ENCODE measurements at places on chromosomes 5 and 9.

DNA sequence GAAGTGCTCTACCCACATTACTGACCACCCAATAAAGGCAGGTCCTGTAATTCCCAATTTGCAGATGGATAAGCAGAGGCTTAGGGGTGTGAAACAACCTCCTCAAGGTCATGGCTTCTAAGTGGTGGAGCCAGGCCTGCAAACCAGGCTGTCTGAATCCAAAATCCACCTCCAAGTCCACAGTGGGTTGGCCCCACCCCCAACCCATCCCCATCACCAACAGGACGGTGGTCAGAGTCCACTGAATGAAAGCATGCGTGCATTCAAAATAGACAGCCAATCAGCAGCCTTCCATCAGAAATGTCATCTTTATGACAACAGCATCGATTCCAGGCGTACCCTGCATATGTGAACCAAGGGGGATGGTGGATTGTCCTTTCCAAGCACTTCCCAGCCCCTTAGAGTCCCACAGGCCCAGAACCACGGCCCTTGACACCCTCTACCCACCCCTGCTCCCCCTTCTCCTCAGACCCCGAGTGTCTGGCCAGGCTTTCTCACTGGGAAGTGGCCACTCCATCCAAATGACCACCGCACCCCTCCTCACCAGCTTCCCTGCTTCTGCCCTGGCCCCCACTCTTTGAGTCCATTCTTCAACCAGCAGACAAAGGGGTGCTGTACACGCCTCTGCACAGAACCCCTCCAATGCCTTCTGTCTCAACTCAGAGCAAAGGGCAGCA lies 133.1 kb downstream of the KCNIP1 start:
- no peak for DNase-seq

- DNase-seq = no peak
These were observed 240.2 kb downstream of the RFK start for GRCh38 chr9:76153902-76154629.

DNA sequence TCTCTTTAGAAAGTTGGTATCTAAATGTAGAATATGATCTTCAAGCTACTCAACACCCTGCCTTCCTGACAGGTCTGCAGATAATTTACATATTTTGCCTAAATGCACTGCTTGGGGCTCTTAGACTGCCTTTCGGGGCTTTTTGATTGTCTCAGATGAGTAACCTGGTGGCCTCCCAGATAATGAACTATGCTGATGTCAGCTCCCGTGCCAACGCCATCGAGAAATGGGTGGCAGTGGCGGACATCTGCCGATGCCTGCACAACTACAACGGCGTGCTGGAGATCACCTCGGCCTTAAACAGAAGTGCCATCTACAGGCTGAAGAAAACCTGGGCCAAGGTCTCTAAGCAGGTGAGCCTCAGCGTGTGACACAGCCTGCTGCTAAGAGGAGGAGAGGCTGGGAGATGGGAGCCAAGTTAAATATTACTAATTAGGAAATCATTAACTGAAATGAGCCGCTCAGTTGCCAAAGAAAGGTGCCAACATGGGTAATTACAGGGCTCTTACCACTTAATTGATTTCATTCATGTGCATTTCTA lies 20.8 kb upstream of the CKMT2 start:
- DNase-seq = no peak

GRCh38 chr5:173765029-173765644 lies 123.0 kb upstream of the CPEB4 start:
- no peak for DNase-seq

- no peak for DNase-seq
These were observed 66.6 kb upstream of the SPATA31E1 start for GRCh38 chr9:87816036-87816435.

DNA sequence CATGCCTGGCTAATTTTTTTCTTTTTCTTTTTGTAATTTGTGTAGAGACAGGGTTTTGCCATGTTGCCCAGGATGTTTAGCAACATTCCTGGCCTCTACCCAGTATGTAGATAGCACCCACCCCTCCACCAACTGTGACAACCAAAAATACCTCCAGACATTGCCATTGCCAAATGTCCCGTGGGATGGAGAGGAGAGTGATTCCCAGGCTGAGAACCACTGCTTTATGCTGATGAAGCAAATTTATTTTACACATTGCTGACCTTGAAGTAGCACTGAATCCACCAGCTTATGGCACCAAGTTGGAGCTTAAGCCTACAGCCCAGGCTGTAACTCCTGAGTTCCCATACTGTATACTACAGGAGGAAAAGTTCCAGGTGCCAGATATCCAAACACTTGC lies 58.5 kb downstream of the GGTA1 start:
- DNase-seq = no peak

DNA sequence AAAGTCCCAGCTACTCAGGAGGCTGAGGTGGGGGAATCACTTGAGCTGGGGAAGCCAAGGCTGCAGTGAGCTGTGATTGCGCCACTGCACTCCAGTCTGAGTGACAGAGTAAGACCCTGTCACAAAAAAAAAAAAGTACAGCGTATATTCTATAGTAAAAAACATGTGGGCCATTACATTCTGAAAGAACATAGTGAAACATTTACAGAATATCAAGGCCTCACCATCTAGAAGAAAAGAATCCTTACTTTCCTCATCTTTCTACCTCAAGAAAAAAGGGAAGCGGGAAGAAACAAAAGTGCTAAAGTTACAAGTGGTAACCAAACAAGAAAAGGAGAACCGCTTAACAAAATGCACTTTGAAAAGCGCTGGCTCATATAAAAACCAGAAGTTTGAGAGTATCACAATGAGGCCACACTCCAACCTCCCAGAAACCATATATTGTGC lies 5.7 kb upstream of the SYK start:
- DNase-seq = no peak

- DNase-seq = no peak
These were observed 42.5 kb upstream of the SPATA31E1 start for GRCh38 chr9:87840134-87840533.

- no peak for DNase-seq
These were observed 134.2 kb downstream of the DMRTA1 start for GRCh38 chr9:22580788-22581187.

GRCh38 chr9:128149951-128150593 lies 819 bp downstream of the LCN2 start:
- DNase-seq = no peak

DNA sequence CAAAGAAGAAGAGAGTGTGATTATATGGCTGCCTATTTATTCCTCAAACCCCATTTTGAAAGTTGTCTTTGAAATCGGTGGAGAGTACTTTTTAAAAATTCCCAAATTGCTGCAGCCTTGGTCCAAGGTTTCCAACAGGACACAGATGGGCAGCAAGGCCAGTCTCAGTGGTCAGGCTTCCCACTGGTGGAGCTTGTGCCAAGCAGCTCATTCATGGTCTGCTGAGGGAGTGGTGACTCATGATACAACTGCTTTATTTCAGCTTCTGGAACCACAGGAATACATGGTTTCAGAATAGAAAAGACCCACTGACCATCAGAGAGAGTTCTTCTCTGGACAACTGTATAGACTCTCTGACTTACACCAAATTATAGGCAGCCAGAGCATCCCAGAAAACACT lies 673.1 kb upstream of the KLF4 start:
- no peak for DNase-seq

- DNase-seq = no peak
These were observed 43.5 kb downstream of the SLC12A7 start for GRCh38 chr5:1068204-1068894.

- DNase-seq = no peak
These were observed 135.6 kb upstream of the LPCAT1 start for GRCh38 chr5:1659100-1659981.

DNA sequence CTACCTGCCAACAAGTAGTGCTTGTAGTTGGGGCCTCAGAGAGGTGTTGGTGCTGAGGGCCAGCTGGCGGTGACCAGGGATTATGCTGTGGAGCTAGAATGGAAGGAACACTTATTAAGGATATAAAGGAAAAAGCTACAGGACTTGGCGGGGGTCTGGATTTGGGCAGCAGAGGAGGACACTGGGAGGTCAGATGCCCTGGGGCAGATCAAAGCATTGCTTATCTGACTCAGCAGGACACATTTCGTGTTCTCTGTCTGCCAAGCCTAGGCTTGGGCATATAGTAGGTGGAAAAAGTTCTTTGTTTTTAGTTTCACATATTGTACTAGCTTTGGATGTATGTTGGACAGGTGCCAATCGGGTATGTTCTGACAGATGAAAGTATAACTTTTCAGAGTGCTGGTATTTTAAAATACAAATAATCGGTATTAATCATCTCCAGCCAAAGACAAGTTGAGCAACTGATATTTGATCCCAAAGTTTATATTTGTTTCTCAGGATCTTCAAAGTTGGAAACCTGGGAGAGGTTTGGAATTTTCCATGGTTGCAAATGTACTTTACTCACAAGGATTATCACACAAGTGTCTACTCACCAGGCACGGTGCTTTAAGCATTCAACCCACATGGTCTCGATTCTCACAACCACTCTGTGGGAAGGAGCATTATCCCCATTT lies 69.4 kb downstream of the IQGAP2 start:
- DNase-seq = no peak

- no peak for DNase-seq
These were observed 22.6 kb downstream of the QRFP start for GRCh38 chr9:130873966-130874365.

- no peak for DNase-seq
These were observed 40.3 kb downstream of the SNCAIP start for GRCh38 chr5:122352331-122352730.

- DNase-seq = no peak
These were observed 2096.3 kb upstream of the C9orf72 start for GRCh38 chr9:29669613-29670012.

DNA sequence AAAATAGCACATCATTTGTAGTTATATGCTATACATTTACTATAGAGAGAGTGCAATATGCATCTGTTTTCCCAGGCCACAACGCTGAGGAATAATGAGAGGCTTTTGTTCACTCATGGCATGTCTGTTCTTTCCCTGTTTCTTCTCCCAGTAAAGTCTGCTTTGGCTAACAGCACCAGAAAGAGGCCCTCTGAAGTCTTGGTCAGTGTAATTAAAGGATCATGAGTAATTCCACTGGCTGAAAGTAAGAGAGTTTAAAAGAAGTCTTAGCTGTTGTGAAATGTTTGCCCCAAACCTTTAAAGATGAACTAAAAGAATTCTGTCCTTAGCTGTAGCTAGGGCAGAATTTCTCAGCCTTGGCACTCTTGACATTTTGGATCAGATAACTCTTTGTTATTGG lies 228.8 kb downstream of the TLE4 start:
- DNase-seq = no peak

GRCh38 chr5:152739916-152740315 lies 334.8 kb upstream of the NMUR2 start:
- DNase-seq = no peak

- no peak for DNase-seq
These were observed 265.1 kb upstream of the TAS2R1 start for GRCh38 chr5:9895302-9895645.

- no peak for DNase-seq
These were observed 81.2 kb downstream of the FSTL4 start for GRCh38 chr5:133531178-133531577.

DNA sequence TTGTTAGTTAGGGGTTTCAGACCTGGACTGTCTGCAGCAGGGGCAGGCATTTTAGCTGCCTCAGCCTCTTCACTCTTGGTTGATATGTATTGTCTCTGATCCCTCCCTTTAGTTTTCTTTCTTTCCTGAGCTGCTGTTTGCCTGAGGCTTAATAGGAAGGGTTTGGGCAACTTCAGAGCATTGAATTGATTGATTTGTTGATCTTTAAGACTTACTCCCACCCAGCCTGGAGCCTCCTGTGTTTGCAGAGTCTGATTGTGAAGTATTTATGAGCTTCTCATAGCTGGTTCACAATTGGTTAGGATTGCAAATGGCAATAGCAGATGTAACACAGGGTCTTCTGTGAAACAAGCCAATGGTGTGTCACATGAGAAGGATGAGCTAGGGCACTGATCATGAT lies 671.8 kb upstream of the SEMA6A start:
- DNase-seq = no peak

DNA sequence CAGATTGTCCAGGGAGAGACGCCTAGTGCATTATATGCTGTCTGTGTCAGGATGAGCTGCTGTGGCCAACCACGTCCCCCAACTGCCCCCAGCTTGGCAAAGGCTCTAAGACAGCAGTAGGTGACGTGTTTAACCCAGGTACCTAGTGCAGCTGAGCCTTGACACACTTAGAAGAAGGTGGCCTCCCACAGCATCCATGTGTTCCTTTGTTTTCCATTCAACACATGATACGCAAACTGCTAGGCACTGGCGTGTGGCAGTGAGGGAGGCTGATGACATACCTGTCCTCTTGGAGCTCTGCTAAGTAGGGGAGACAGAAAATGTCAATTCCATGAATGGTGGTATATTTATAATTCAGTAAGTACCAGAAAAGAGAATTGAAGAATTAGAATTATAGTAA lies 291.7 kb downstream of the NR3C1 start:
- no peak for DNase-seq

- peak; percentile 21 for DNase-seq
These were observed 2.0 kb downstream of the ST8SIA4 start for GRCh38 chr5:100900796-100901781.

DNA sequence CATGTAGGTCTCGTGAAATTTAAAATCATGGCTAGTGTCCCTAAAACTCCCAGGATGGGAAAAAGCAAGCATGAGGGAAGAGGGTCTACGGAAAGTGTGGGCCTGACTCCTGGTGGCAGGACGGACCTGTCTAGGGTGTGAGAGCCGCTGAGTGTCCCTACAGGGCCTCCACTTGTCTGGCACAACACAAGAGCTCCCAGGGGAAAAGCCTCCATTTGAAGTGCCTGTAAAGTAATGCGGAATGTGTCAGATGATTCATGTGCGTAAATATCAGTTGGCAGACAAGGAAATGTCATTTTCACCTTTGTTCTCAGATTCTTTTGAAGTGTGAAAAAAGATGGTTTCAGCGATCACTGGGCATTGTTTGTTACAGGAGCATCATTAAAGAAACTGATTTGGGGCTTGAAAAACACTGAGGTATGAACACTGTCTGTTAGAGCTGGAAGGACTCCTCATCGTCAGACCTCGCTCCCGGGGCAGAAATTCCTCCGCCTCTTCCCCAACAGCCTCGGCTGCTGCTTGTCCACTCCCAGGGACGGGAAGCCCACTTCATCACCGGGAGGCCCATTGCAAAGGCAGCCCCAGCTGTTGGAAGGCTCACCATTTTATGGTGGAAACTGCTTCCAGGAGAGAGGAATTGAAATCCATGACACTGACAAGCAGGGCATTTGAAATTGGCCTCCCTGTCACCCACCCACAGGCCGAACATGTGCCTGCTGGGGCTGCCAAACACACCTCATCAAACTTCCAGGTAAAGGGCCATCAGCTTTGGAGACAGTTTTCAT lies 240.8 kb downstream of the FSTL4 start:
- no peak for DNase-seq

- DNase-seq = peak; percentile 59
These were observed 67.1 kb upstream of the GGTA1 start for GRCh38 chr9:121566481-121567465.

All from urinary bladder (tissue), 4 donors.